Fibroblast of skin of abdomen (primary cell): ENCODE measurements at places on chromosomes 7 and 10.

DNA sequence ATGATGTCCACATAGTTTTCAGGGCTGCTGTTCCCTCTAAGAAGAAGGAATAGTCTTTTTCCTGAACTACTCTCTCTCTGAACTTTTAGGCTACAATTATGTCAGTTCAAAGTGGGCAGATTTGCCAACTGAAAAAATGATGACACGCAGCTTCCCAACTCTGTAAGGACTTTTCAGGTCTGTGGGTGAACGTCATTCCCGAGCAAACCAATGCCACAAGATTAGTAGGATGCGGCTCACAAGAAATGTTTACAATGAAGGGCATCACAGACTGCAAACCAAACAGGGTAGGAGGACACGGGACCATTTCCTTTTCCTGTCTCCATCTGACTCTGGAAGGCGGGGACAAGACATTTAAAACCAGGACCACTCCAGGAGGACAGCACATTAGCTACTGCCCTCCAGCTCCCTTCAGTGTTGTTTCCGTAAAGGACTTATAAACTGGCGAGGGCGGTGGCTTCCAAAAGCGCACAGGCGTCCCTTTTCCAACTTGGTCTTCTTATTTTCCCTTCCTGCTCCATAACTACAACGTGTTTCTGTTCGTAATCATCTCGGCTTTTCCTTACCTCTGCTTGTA, 539 bp upstream of the MKLN1 start:
- peak; percentile 58 for DNase-seq

GRCh38 chr7:1513657-1514095, 9.5 kb upstream of the INTS1 start:
- no peak for DNase-seq

DNA sequence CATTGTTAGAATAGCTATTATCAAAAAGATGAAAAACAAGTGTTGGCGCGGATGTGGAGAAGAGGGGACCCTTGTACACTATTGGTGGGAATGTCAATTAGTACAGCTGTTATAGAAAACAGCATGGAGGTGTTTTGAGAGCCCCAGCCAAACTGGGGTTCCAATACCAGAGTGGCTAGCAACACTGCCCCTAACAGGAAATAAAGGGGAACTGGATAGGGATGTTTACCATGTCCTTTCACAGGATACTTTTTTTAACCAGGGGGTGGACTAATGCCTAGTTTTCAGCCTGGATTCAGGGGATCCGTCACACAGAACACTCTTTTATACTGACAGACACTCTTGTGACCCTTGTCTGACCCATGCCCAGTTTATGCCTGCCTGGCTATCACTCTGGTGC, 6.9 kb upstream of the GSTK1 start:
- no peak for DNase-seq

- no peak for DNase-seq
Measured at GRCh38 chr7:157016352-157017041, 6.0 kb upstream of the MNX1 start.

GRCh38 chr7:25386311-25386744, 158.0 kb upstream of the NPVF start:
- DNase-seq: no peak

DNA sequence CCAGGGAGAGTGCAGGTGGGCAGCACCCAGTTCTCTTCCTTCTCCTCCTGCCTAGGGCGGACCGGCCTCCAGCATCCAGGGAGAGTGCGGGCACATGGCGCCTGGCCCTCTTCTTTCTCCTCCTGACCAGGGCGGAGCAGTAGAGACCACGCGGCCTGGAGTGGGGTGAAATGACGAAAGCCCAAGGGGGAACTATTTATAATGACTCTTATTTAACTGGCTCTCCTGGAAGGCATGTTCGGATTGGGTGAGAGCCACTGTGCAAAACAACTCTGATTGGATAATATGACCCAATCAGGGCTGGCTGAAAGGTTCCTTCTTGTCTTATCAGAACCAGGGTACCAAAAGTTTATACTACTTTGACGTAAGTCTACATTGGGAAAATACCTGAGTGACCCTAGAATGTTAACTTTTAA, 63.1 kb downstream of the ZNF37A start:
- no peak for DNase-seq

DNA sequence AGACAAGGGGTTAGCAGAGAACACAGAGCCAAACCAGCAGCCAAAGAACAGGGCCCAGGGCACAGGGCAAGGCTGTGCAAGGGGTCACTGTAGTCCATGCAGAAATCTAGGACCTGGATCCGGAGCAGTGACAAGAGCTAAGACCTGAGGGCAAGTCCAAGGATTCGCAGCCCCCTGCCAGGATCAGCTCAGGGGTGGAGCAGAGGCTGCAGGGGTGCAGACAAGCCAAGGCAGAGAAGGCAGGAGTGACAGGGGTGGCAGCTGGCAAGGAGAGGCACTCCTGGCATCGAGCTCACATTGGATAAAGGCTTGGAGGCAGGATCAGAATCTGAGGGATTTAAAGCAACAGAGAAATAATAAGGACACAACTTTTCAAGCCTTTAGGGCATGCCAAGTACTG, 80.7 kb upstream of the NANOS1 start:
- DNase-seq: no peak

GRCh38 chr10:74929197-74929596, 102.8 kb downstream of the KAT6B start:
- DNase-seq: no peak

DNA sequence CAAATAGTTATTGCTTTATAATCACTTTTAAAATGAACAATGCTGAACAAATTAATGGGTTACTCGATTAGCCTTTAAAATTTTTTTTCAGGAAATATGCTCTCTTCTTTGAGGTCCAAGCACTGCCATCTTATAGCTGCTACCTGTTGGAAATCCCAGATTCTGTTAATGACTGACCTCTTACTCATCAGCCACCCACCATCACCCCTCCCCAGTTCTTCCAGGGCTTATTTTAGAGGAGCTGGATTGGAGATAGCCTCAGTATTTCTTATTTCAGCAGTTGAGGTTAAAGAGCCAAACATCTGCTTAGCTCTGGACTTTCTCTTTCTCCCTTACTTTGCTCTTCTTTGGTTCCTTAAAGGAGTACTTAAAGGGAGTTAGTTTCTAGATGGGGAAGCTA, 420.0 kb downstream of the EXOC4 start:
- no peak for DNase-seq

GRCh38 chr10:91672021-91672608, 39.2 kb upstream of the PPP1R3C start:
- peak; percentile 66 for DNase-seq

- no peak for DNase-seq
Measured at GRCh38 chr7:65250216-65250615, 123.4 kb upstream of the ZNF92 start.

- DNase-seq: no peak
Measured at GRCh38 chr7:98090116-98090515, 16.5 kb upstream of the LMTK2 start.

DNA sequence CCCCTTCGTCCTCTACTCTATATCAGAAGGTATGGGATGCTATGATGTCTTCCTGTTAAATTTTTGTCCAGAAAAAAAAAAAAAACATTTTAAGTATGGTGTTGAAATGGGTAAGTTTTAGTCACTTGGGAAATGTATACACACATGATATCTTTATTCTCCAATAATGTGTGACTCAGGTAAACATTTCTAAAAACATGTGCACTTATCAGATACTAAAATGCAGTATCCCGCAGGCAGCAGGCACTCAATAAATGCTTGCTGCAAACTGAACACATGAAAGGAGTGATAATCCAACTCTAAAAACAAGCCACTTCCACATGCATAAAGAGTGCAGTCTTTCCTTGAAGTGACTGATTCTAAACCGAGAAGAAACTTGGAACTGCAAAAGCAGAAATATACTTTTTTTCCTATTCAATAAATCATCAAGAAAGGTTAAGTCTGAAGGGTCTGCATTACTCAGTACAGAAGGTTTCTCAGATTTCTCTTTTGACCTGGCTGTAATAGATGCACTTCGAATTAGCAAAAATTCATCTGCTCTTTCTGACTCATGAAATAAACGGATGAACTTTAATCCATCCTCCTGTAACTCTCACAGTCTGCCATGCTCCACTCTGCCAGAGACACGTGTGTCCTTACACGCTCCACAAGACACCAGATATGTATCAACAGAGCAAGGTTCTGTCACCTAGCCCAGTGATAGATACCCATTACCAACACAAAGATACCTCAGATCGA, 84.0 kb downstream of the HIPK2 start:
- no peak for DNase-seq

GRCh38 chr10:88385601-88386203, 197.4 kb downstream of the RNLS start:
- DNase-seq: no peak

GRCh38 chr10:5965266-5965665, 12.1 kb downstream of the IL15RA start:
- DNase-seq: no peak

- DNase-seq: no peak
Measured at GRCh38 chr10:44673245-44673983, 237.7 kb upstream of the TMEM72 start.

DNA sequence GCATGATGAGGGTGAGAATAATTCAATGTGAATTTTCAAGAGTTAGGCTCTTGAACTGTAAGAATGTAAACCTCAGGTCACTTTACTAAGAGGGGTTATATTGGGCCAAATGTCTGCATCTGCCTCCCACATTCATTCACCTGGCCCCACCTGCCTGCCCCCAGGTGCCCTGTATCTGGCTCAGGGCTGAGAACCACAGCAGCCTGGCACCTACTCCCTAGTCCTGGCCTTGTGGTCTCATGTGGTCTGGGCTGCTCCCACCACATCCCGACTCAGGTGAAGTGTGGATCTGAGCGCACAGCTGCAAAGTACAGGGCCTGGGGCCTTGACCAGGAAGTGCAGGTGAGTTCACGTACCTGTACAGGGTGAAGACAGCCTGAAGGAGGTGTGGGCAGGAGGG, 182.1 kb downstream of the PFKFB3 start:
- DNase-seq: no peak

DNA sequence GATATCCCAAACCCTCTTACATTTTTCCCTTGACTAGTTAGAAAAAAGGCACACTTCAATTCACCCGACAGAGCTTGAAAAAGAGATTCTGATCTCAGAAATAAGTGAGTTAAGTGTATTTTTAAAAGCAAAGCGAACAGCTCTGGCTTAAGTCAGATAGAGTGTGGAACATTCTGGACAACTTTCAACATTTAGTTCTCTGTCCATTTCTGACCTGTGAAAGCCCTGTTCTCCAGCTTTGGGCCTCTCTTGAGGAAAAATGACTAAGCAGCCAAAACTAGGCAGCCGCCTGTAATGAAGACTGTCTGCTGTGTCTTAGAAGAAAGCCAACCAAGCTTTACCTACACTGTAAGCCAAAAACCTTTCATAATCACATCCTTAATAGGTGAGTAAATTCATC, 50.5 kb downstream of the CDK6 start:
- peak; percentile 55 for DNase-seq

DNA sequence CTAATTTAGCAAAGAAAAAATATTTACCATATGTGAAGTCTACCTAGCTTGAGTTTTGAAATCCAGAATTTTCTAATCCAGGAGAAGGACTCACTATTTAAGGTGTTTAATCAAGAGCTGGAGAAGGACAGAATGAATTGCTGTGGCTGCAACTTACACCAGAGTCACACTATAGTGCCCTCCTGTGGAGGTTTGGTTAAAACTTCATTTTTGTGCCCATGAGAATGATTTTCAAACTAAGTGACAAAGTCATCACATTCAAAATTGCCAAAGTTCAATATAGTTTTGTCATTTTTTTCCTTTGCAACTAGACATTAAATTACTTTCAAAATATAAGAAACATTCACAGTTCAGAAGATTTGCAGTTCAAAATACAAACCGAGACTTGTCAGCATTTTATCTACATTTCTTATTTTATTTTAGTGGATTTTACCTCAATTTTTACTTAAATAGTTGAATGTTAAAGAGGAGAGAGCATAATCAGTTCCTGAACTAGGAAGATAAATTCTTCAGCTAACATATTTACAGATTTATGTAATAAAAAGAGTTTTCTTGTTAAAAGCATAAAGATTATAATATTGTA, 70.7 kb downstream of the CABCOCO1 start:
- peak; percentile 53 for DNase-seq

DNA sequence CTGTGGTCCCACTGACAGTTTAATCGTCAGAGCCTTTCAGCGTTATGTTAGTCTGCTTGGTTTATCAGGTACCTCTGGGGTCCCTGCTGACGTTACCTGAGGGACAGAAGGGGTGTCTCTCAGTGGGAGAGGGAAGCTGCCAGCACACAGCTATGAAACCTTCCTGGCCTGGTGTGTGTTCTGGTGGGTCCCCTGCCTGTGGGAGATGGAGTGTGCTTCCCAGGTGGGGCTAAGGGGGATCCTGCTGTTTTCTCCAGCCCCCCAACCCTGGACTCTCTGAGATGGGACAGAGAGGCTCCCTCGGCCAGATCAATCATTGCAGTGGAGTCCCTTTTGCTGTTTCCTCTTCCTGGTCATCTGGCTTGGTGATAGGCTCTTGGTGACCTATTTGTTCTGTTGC, 308.8 kb downstream of the TNS3 start:
- no peak for DNase-seq

DNA sequence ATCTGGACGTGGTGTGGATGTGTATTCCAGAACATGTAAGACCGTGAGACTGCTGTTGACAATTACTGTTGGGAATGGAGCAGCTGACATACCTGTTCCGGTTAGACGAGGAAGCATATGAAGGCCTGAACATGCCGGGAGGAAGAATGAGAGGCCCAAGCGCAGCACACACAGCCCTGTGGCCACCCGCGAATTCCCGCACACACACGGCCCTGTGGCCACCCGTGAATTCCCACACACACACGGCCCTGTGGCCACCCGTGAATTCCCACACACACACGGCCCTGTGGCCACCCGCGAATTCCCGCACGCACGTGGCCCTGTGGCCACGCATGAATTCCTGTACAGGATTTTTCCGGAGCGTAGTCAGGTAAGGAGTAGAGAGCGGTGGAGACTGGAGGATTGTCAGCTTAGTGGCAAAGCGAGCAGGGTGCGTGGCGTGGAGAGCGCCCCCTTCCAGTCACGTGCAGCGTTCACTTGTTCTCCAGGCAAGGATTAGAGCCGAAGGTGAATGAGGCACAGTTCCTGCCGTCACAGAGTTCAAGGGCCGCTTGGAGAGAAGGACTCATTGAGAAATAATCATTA, 9.5 kb upstream of the SUN1 start:
- no peak for DNase-seq

DNA sequence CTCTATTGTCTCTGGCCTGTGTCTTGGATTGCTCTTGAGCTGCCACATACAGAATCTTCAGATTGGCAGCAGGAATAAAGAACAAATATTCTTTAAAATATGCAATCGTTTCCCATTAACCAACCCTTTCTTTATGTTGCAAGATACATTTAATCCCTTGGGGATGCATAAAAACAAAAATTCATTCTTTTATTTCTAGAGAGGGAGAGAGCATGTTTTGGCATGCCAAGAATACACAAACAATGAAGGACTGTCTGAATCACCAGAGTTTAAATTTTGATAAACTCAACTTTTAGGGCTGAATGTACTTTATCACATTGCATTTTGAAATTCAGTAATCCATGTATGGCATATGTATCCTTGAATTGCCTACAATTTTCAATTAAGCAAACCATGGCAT, 154.3 kb upstream of the SEMA3D start:
- no peak for DNase-seq

- DNase-seq: peak; percentile 84
Measured at GRCh38 chr7:133562621-133563020, 309.7 kb downstream of the EXOC4 start.

GRCh38 chr7:107233174-107233573, 64.4 kb downstream of the HBP1 start:
- no peak for DNase-seq
